Ovary (tissue), 10 donors: ENCODE measurements at places on chromosomes 6 and 20. TPM values are rescaled to one million over a fixed set of nuclear protein-coding genes. Genes with fewer than 3 reads are reported as not detected.

DNA sequence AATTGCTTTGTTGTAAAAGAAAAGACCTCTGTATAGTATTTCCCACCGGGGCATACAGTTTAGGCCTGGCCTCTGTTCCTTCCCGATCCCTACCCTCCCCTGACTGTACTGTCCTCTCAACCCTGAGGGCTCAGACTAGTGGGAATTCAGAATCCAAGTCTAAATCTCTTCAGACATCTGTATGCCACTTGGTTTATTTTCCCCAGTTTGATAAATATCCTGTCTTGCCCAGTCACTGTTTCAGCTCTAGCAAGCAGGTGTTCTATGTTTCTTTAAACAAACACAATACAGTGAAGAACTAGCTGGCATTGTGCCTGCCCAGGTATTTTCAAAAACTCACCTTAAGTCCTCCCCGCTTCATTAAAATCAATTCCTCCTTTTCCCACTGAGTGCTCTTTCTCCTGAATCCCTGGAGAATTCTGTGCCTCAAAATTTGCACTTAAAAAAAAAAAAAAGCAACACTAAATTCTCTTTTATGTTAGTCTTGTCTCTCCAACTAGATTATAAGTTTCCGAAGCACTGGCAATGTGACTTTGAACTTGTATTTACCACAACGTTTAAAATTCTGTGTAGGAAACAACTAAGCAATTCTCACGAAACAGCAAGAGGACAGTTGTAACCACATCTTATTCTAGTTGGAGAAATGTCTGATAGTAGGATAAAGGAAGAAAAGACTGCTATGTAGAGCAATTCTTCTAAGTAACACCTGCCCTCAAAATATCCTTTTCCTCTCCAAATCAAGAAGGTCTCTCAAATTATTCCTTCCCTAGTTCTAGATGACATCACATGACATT, 112.0 kb upstream of the CARMIL1 start:
- peaks cover 2% of the 10 kb centered on the region for H3K4me1 ChIP-seq
- DNase-seq = no peak
- no peaks in the 10 kb centered on the region for H3K27me3 ChIP-seq
- no peak overlapping the region for H3K27ac ChIP-seq

DNA sequence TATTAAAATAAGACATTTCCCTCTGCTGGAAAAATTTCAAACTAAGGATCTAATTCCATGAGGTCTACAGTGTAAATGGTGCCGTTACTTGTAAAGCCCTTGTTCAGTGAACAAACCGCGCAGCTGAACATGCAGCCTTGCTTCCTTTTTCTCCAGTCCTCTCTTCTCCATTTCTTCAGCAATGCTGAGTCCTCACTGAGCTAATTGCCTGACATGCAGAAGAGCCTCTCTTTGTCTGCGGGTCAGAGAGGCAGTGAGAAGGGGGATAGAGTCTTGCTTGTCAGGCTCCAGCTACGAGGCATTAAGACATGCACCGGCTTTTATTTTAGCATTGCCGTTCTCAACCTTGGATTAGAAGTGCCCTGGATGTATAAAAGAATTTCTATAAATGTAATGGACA, 25.7 kb downstream of the ZDHHC14 start:
- H3K27me3 ChIP-seq = no peaks in the 10 kb centered on the region
- no peaks in the 10 kb centered on the region for H3K36me3 ChIP-seq
- H3K27ac ChIP-seq = no peak overlapping the region
- no peak overlapping the region for H3K4me3 ChIP-seq

DNA sequence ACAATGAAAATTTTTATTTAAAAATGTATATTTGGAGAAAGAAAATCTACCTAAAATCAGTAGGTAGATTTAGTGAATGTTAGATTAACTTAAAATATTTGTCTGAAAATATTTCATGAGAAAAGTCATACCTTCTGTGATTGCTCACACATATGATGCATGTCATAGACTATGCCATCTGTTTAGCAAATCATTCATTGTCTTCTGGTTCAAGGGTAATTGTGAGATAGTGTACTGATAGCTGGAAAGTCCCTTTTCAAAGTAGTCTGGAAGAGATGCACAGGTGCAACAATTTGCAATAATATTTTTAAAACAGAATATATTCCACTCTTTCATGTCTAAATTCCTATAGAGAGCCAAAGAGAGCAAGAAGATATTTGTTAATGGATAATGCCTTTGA, 21.0 kb upstream of the RNF217 start:
- no peak overlapping the region for H3K4me3 ChIP-seq
- no peaks in the 10 kb centered on the region for H3K27me3 ChIP-seq
- no peaks in the 10 kb centered on the region for H3K36me3 ChIP-seq
- no peak for DNase-seq

DNA sequence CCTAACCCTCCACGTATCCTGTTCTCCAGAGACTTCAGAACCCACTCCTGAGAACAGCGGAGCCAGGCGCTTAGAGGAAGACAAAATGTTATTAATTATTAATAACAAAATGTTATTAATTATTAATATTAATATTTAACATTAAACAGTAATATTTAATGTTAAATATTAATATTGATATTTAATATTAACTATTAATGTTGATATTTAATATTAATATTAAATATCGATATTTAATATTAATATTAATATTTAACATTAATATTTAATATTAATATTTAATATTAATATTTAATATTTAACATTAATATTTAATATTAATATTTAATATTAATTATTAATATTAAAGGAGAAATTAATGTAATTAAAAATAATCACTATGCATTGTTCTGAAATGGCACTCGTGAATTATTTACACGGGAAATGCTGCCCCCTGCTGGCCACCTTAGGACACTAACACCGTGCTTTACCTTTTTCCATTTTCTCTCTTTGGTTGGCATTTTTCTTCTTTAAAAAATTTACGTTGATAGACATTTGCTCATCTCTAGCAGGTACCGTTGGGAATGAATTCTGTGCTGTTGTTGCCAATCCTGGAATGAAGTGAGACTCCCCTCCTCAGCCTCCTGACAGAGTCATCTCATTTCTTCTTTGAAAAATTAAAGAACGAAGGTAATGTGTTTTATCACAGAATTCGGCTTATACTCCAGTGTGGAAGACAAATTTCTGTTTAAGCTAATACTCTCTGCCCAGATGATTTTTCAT, 7.5 kb upstream of the GGTLC1 start:
- H3K4me3 ChIP-seq = no peak overlapping the region
- H3K36me3 ChIP-seq = no peaks in the 10 kb centered on the region
- peak; percentile 62 for DNase-seq
- H3K27ac ChIP-seq = no peak overlapping the region
- H3K4me1 ChIP-seq = no peaks in the 10 kb centered on the region

Gene RIMS4
- total RNA-seq = 0.95 TPM
